ENCODE measurements at places on chromosomes 2 and 18.

DNA sequence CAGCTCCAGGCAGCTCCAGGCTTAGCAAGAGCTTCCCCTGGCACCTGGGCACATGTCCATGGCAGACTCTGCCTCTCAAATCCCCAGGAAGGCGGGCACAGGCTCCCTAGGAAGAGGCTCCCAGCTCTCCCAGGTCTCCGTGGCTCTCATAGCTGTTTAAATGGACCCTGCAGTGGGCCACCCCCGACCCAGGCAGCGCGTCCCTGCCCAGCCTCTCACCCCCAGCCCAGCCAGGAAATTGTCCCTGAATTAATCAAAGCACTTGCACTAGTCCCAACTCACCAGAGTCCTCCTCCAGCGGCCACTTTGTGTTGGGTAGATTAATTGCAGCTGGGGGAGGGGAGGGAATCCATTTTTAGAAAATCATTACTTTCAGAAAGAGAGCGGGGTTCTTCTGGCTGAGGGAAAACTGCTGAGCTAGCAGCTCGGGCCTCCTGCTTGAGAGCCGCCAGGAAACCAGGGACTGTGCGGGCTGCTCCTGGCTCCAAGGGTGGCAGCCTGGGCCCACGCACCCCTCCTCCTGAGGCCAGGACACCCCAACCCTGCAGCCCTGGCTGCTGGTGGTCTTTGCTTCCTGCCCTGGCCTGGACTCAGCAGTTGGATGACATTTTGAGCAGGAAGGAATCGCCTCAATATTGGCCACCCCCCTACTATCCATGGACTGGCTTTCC is 36.0 kb downstream of the SMAD7 start:
- DNase-seq, result no peak

DNA sequence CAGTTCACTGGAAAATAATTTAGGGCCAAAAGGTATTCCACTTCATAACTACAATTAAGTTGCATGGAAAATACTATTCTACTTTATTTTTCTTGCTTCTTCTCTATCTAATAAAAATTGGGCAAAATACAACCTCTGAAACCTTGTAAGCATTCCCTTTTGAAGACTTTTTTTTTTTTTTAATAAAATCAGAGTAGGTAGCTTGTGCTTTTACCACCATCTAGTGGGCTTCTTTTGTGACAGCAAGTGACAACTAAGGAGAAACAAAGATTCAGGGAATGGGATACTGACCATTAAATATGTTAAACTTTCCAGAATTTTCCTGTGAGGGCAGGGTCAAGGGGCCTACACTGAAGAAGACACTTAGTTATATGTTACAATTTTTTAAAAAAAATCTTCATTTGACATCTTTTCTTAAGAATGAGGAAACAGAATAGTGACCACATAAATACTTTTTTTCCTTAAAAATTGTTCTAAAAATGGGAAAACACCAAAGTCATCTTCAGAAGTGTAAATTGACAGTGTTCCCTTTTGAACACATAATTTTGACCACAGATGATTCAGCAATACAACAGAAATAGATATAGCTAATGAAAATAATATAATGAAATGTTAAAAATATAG is 1183.2 kb upstream of the ACVR2A start:
- DNase-seq, result peak; percentile 77

GRCh38 chr18:48552130-48552529 is 13.3 kb downstream of the CTIF start:
- no peak for DNase-seq

GRCh38 chr18:70321616-70322015 is 32.8 kb downstream of the SOCS6 start:
- no peak for DNase-seq

- no peak for DNase-seq
These were observed 86.1 kb upstream of the SRD5A2 start for GRCh38 chr2:31666878-31667277.

DNA sequence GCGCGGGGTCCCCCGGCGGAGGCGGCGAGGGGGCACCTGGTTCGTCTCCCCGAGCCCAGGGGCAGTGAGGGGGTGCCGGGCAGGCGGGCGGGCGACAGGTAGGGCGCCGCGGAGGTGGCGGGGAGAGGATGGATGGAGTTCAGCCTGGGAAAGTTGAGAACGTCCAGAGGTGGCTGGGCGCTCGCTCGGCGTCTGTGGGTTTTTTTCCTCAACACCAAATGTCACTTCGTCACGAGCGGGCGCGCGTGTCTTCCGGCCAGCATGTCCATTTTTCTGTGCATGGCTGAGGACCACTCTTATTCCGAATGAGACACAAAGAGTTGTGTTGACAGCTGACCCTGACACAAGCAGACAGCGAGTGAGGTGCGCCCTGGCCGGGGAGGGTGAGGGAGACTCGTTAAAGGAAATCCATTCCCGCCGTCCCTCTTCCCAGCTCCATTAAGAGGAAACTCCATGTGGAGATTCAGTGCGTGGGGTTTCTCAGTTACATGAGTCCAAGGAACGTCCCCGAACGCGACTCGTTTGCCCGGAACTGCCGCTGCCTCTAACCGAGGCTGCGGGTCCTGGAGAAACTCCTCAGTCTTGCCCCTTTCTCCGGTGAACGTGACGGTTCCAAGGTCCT is 859 bp downstream of the GREB1L start:
- DNase-seq, result no peak

- no peak for DNase-seq
These were observed 62.6 kb upstream of the CTLA4 start for GRCh38 chr2:203804764-203805485.

- DNase-seq, result no peak
These were observed 4.0 kb downstream of the PTGR3 start for GRCh38 chr18:75204732-75205513.

- peak; percentile 36 for DNase-seq
These were observed at the start of gene FECH for GRCh38 chr18:57586251-57587049. Gene FECH, minus strand, starts transcription at chr18:57586702. Its CDS starts 82 bp downstream, at chr18:57586620.

GRCh38 chr2:121293450-121294325 is 8.7 kb upstream of the TFCP2L1 start:
- DNase-seq, result no peak

GRCh38 chr18:2173486-2173885 is 397.8 kb downstream of the METTL4 start:
- no peak for DNase-seq

DNA sequence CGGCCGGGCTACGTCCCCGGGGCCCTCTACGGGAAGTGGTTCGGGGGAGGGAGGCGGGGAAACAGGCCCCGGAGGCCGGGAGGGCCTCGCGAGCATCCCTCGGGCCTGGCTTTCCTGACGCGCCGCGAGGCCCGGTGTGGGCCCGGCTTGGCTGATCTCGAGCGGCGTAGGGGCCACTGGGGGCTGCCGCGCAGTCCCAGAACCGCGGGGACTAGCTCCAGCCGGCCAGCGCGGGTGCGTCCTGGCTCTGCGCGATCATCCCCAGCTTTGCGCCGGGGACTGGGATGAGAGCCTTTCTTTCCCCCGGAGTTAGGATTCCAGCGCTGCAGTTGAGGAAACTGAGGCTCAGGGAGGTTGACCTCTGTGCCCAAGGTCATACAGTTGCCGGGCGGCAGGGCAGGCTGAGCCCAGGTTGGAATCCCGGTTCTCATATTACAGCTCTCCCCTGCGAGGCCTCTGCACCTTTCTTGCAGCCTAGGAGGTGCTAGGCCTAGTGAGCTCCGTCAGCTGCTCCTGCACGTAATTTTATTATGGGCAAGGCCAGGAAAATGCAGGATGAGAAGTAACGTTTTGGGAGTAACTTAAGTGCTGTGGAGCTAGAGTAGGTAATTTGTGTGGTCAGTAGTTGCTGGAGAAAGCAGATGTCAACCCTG is 501 bp downstream of the LPIN1 start:
- DNase-seq, result peak; percentile 35

- no peak for DNase-seq
These were observed 64.4 kb downstream of the SP110 start for GRCh38 chr2:230155359-230155758.

DNA sequence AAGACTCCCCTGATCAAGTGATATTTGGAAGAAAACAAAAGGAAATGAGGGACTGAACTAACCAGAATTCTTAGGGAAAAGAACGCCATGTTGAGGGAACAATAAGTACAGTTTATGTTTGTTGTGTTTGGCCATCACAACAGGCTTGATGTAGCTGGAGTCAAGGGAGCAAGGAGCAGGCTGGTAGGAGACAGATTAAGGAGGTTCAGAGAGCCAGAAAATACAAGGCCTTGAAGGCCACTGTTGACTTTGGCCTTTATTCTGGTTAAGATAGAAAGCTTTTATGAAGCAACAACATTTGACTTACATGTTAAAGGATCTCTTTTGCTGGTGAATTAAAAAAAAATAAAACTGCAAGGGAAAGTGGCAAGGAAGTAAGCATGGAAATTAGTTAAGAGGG is 754.1 kb upstream of the SLC8A1 start:
- DNase-seq, result no peak

DNA sequence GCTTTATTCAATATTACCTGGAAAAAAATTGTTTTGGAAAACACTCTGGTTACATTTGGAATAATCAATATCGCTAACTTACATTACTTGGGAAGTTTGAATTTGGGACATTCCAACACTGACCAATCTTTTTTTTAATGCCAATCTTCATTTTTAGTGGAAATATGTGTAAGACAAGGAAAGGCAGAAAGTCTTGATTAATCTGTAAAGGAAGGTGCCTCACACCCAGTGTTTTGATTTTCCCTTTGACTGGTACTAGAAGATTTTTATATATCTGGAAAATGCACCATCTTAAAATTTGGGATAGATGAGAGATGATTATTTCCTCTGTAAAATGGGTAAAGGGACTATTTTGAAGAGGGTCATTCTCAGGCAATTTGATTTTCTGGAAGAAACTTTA is 879.2 kb upstream of the ZEB2 start:
- DNase-seq, result no peak

All from Kasumi-1 (cell line).